ENCODE measurements at places on chromosomes 16 and 17.

- no peak for DNase-seq
These were observed 398.1 kb downstream of the KCNJ18 start for GRCh38 chr17:22090263-22090935.

GRCh38 chr17:61057257-61057656 is 342.4 kb upstream of the TBX2 start:
- DNase-seq: no peak

- peak; percentile 65 for DNase-seq
These were observed 176.3 kb downstream of the RPTOR start for GRCh38 chr17:80720610-80721577.

- no peak for DNase-seq
These were observed 179.9 kb downstream of the SEC14L1 start for GRCh38 chr17:77320485-77321256.

DNA sequence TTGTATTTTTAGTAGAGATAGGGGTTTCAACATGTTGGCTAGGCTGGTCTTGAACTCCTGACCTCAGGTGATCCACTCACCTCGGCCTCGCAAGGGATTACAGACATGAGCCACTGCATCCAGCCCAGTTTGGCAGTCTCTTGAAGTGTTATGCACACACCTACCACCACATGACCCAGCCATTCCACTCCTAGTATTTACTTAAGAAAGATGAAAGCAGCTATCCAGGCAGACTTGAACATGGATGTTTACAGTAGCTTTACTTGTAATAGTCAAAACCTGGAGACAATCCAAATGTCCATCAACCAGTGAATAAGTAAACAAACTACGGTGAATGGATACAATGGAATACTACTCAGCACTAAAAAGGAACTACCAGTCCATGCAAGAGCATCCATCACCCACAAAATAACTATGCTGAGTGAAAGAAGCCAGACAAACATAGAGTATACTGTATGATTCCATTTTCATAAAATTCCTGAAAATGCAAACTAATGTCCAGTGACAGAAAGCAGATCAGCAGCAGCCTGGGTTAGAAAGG is 37.8 kb upstream of the RASD1 start:
- no peak for DNase-seq

DNA sequence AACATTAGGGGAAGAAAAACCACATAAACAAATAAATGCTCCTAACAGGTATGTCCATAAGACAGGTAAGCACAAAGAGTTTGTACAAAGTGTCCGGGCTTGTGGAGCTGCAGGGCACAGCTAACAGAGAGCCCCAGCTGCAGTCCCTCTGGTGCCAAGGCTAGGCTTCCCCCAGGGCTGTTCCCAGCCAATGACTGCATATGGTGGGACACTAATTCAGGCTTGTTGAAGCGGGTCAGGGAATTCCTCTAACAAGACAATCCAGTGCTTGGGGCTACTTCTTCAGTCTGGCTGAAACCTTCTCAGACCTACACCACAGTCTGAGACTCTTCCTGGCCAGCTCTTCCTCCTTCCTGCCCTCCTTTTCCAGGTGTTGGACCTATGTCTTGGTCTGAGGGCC is 51.7 kb upstream of the ALDH3A1 start:
- DNase-seq: no peak

DNA sequence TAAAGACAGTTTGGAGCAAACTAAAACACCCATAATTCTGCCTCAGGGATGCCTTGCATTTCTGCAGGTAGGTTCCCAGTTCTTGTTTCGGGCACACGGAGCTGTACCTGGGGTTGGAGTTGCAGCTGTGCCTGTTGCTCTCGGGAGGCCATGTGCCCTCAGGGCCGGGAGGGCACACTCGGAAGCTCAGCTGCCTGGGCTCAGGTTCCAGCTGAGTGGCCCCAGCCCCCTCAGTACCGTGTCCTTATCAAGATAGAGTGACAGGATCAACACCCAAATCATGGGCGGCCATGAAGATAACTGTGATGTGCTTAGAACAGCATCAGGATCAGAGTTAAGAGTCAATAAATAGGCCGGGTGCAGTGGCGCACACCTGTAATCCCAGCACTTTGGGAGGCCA is 107.9 kb downstream of the SNX29 start:
- DNase-seq: no peak

DNA sequence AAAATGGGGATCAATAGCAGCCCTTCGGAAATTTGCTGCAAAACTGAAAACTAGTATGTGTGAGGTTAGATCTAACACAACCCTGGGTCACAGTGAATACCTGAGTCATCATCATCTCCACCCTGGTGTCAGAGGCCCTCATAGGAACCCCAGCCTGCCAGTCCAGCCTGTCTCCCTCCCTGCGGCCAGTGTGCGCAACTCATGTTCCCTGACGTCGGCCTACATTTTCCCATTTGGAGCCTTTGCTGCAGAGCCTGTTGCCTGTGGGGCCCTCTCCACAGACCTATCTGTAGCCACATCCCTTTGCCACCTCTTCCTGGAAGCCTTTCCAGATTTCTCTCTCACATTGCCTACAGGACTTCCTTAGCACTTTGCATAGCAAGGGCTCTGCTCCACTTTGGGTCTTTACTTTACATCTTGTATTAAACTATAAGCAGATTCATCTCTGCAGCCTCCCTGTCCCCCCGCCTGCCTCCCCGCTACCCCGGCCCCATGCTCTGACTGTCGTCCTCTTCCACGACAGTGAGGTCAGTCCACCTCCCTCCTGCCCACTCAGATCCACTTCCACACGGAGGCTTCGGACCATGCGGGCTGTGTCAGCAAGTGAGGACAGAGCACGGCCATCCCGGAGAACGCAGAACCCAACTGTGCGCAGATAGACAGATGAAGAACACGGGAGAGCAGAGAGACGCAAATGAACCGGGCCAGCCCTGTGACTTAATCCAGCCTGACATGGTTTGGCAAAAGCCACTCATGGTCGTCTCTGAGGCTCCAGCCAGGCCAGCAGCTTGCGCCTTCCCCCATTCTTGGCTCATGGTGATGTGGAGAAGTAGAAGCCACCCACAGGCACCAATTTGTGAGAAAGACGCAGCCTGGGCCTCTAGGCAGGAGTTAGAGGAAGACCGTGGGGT is 31.0 kb downstream of the NGFR start:
- DNase-seq: no peak

DNA sequence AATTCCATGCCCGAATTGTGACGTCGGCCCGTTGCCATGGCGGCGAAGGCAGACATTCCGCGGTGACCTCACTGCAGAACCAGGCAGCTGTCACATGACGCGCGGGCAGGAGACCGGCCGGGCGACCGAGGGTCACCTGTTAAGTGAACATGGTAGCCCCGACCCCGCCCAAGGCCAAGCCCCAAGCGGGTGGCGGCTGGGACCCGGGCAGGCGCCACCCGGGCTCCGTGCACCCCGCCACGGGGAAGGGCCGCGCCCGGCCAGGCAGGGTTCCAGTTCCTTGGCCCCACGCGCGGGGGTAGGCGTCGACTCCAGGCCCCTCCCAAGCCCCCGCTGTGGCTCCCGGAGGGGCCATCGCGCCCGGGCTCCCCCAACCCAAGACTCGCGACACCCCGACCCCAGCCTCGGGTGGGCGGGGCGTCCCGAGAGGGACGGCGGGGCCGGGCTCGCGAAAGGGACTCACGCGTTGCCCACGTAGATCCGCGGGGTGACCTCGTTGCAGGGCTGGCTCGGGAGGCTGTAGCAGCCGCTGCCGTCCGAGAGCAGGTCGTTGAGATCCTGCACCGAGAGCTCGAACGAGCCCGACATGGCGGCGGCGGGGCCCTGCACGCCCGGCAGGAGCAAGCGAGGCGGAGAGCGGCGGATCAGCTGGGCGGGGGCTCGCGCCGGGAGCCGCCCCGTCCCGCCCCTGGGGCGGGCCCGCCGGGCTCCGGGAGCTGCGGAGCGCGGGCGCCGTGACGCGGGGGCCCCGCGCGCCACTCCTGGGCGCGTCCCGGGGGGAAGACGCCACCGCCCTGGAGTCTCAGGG is at the start of gene DUSP3:
DUSP3 (minus strand) TSS at position 641 of the 808 bp plus-strand sequence; CDS start at position 588, 53 bp downstream.
- peak; percentile 32 for DNase-seq

DNA sequence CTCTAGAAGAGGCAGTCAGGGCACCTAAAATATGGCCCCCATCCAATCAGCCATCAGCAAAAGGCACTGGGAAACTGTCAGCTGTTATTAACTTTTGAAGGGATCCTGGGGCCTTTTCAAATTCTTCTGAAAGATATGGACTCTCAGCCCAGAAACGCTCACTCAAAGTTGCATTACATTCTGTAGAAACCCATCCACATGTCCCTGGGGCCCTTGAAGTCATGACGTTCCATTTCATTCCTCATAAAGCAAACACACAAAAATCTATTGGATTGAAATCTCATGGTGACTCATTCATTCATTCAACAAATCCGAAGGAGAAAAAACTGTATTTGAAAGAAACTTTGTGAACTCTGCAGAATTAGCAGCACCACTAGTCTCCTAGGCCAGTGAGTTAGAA is 215.3 kb downstream of the C16orf95 start:
- DNase-seq: no peak

DNA sequence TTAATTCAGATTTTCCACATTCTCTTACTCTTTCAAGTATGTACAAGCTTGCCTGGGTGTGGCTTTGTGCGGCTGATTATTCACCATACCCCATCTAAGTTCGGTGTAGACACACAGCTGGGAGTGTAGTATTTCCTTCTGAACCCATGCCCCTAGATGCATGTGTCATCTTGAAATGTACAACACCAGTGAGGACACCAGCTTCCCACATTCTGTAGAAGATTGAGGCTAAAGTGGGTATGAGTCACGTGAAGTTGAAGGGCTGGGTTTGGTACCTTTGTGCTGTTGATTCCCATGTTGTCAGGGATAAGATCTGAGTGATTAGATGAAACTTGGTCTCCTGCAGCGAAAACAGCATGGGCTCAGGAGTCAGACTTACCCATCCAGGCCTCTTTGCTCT is 14.6 kb upstream of the DHX8 start:
- no peak for DNase-seq

DNA sequence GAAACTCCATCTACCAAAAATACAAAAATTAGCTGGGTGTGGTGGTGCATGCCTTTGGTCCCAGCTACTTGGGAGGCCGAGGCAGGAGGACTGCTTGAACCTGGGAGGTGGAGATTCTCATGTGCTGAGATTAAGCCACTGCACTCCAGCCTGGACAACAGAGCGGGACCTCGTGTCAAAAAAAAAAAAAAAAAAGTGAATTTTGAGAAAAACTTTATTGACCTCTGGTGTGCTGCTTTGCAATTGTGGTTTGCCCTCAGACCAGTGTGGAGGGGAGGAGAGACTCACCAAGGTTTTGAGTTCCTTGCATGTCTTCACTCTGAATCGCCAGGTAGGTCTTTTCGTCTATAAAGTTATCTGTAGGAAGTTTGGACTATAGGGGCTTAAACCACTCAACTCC is 145.2 kb downstream of the CPPED1 start:
- no peak for DNase-seq

DNA sequence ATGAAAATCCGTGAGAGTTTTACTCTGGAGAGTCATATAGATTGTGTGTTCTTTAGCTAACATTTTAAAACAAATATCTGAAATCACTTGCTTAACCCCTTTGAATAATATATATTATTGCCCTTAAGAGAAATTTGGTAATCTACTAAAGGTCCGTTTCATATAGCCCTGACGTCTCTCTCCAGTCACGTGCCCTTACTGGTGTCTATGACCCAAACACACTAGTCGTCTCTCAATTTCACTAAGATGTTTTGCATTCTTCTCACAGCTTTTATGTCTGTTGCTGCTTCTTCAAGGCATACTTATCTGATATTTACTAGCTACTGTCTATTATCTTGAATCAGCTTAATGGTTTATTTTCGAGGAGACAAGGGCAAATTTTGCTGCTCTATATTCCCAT is 409.9 kb downstream of the KCNJ18 start:
- no peak for DNase-seq

DNA sequence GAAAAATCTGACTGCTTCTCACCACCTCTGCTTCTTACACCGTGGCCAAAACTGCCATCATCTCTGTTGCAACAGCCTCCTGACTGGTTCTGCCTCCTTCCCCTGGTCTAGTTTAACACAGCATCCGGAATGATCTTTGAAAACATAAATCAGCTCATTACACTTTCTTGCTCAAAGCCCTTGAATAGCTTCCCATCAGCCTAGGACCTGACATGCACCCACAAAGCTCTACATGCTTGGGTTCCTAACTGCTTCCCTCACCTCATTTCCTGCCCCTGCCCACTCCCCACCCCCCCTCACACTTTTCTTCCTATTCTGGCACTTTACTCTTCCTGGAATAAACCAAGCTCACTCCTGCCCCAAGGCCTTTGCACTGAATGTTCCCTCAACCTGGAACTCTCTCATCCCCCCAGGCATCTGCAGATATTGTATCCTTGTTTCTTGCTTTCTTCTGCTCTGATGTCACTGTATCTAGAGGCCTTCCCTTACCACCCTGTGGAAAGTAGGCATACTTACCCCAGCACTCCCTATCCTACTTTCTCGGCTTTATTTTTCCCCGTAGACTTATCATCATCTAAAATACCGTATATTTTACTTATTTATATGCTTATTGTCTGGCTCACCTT is 112.4 kb downstream of the FTO start:
- no peak for DNase-seq

- DNase-seq: no peak
These were observed 28.9 kb downstream of the LITAF start for GRCh38 chr16:11557801-11558200.
